Anterior cingulate cortex (tissue), 58 donors: ENCODE measurements at places on chromosomes 13 and 19.

GRCh38 chr13:32504263-32504662 is 34.3 kb downstream of the N4BP2L2 start:
- DNase-seq = no peak

GRCh38 chr19:1027650-1028061 is 1.2 kb downstream of the CNN2 start:
- DNase-seq = no peak

DNA sequence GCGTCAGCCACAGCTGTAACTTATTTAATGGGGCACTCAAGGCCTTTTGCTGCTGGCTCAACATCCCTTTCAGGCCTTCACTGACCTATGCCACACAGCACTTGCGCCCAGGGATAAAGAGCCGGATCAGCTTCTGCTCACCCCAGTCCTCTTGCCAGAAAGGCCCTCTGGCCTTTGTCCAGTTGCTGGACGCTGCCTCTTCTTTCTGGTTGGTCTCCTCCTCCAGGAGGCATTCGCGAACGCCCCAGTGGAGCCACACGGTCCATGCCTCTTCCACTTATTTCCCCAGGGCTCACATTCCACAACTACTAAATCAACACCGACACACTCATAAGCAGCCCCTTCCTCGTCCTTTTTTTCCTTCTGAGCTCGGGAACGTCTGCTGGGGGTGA is 3.7 kb upstream of the ZNF329 start:
- DNase-seq = peak; percentile 16

DNA sequence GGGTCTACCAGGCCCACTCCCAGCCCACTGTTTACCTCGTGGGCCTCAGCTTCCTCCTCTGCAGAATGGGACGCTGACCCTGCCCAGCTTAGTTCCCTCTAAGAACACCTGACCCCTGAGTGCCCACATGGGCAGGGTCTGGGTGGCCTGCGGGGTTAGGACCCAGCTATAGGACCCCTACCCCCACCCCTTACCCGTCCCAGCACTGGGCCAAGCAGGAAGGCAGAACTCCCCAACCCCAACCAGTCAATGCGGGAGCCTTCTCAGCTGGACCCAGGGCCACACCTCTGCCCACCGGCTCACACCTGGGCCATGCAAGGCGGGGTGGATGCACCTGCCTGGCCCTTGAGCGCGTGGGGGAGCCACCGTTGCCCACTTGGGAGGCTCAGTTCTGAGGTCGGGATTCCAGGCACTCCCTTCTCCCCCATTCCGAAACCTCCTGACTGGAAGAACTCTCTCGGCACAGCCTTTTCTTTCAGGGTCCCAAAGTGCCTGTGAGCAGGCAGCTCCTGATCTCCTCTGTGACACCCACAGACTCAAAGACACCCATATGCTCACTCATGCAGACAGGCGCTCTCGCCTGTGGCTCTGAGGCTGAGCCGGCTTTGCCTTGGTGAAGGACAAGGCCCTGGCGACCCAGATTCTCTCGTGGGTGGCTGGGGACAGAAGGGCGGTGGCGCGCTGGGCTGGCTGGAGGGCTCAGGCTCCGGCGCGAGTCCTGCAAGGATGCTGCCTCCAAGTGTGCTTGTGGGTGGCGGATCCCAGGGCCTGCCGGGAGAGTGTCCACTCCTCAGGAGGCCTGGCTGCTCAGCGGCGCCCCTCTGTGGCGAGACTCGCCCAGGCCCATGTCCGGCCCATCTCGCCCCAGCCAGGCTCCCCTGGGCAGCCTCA is 27.9 kb upstream of the PARP4 start:
- DNase-seq = no peak

DNA sequence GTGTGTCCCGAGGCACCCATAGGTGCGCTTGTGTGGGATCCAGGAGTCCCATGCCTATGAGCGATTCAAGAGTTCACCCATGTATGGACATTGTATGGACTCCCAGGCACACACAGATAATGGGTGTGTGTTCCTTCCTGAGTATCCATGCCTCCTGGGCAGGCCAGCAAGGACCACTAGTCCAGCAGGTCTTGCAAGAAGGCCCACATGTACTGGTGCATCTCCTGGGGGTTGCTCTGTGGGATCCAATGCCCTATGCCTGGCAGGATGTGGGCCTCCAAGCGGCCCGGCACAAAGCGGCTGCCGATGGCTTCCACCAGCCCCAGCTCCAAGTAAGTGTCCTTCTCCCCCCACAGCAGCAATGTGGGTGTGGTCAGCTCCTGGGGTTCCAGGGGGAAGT is 5.0 kb downstream of the EPHX3 start:
- DNase-seq = no peak

GRCh38 chr13:51839711-51840540 is 5.1 kb downstream of the TMEM272 start:
- no peak for DNase-seq

DNA sequence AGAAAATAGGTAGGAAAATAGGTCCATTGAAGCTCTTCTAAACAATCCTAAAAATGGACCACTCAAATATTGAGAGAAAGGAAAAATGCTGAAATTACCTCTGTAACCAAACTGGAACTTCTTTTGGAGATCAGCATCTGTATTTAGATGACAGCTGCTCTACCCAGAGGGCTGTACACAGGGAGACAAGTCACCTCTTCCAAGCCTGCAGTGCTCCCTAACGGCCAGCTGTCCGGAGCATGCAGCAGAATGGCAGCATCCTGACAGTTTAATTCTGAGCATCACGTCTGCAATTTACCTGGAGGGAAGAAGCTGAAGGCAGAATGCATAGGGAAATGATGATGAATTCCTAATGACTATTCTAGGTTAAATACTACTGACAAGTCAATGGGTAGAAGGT is 62.8 kb upstream of the DIAPH3 start:
- DNase-seq = no peak

- DNase-seq = no peak
Observed at GRCh38 chr19:32873247-32873959, 3.8 kb upstream of the SLC7A9 start.

DNA sequence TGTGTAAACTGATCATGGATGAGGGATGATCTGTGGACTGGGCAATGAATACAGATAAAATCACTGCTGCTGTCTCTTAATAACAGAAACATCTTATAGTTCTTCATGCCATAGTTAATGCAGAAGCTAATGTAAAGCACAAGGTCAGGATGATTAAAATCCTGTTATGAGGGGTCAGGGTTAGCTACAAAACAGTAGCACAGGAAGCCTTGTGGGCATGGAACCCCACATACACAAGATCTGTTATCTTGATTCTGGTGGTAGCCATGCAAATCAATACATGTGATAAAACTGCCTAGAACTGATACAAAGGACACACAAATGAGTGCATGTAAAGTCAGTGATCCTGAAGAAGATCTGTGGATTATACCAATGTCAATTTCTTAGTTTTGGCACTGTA is 96.4 kb downstream of the KLF12 start:
- DNase-seq = no peak

- DNase-seq = no peak
Observed at GRCh38 chr13:110126391-110126961, 180.5 kb downstream of the COL4A1 start.

DNA sequence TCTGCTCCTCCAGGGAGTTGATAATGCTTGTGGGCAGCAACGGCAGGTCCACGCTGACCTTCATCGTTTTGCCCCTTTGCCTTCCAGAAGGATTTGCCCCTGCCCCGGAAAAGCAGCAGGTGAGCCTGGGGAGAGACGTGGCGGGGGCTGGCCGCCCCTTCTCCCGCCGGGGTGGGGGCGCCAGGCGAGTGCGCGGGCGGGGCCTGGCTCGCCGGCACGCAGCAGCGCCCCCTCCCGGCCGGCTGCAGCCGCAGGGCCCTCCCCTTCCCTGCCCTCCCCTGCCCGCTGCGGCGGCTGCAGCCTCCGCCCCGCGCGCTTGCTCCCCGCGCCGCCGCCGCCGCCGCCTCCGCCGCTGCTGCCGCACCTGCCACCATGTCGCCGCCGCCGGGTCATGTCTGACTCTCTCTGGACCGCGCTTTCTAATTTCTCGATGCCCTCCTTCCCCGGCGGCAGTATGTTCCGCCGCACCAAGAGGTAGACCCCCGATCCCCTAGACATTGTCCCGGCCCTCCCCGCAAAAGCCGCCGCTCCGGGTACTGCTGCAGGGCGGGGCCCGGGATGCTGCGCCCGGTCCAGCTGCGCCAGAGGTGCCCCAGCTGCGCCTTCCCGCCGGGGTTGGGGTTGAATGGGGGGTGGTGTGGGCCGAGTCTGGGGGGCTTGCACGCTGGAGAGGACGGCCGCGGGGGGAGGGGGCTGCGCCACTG is at the start of gene MAST1:
TSS of gene MAST1 (plus strand) at position 334 of the 704 bp plus-strand sequence. CDS start at position 392, 58 bp downstream.
- DNase-seq = peak; percentile 15

DNA sequence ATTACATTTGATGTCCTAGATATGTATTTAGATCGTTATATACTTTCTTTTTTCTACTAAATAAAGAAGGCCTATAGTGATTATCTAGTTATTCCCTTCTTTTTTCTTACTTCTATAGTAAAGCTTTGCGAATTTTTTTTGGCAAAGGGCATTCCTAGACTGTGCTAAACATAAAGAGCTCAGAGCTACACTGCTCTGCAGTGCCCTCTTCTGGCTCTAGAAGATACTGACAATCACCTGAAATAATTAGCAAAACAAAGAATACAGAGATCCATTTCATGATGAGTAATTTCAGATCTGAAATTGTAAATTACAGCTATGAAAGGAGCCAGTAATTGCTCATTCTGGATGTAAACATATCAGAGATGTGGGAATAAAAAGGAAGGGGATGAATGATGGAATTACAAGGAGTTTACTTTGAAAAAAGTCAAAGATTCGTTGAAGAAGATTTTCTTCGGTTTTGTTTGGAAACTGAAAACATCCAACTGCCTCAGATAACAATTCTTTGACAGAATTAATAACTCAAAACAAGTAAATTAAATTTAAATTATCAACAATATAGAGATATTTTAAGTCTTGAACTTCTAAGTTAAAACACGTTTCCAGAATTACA is 288.5 kb downstream of the NALCN start:
- no peak for DNase-seq

GRCh38 chr19:7460562-7460966 is 28.3 kb downstream of the PEX11G start:
- no peak for DNase-seq

DNA sequence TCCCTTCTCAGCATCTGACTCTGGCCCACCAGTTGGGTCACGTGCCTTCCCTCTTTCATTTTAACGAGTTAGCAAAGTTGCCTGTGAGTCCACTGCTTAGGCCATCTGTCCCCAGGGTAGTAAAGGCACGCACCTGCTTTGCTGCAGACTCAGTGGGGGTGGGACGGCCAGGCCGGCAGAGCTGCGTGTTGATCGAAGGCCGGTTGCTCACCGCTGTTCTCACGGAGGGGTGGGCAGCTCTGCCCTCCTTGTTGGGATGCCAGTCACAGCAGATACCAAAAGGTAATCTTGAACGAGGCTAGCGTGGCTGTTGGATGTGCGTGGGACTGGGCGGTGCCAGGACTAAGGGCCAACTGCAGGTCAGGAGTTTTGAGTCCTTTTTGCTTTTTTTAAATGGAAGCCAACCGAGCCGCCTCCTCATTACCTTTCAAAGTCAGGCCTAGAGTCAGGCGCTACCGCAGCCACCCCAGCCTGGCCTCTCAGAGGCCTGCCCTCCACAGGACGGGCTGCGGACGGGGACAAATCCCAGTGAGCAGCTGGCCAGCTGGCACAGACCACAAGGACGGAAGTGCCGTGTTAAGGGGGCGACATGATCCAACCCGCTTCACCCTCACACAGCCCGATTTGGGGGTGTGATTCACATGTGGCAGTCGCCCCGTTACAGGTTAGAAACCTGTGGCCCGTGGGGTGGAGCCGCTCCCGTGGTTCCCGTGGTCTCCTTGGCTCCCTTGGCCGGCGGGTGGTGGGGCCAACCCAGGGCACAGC is 20.6 kb downstream of the ADPRHL1 start:
- DNase-seq = no peak

GRCh38 chr13:52104624-52105023 is 24.2 kb downstream of the NEK5 start:
- DNase-seq = no peak

DNA sequence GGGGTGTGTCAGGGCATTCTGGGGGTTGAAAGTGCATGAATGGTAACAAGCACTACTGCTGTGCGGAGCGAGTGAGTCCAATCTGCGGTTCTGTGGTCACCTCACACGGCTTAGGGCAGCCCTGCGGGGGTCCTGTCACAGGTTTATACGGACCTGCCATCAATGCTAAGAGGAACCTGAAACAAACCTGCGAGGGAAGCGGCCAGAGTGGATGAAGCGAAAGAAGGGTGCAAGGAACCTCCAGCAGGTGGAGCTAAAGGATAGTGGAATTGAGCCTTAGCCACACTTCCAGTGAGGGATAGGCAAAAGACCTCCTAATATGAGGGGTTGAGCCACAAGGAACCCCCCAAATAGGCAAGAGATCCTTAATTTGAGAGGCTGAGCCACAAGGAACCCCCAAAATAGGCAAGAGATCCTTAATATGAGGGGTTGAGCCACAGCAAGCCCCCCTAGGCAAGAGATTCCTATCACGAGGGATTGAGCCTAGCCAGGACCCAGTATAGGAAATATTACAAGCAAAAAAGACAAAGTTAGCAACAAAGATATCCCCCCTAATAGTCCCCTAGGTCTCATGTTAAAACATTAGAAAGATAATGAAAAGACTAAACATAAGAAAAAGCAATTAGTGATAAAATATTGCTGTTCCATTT is 6.3 kb upstream of the ZNF69 start:
- DNase-seq = no peak

- no peak for DNase-seq
Observed at GRCh38 chr13:67223024-67223423, 7.1 kb downstream of the PCDH9 start.

DNA sequence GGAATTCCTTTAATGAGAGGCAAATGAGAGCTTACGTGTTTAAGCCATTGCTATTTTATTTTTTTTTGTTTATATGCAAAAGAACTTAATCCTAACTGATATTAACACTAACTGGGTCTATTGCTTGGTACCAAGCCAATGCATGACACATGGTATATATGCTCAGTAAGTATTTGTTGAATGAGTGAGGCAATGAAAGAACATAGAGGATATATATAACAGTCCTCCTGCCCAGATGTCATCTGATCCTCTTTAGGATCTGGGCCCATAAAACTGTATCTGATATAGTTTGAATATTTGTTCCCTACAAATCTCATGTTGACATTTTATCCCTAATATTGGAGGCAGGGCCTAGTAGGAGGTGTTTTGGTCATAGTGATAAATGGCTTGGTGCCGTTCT is 13.0 kb upstream of the ALOX5AP start:
- DNase-seq = no peak

DNA sequence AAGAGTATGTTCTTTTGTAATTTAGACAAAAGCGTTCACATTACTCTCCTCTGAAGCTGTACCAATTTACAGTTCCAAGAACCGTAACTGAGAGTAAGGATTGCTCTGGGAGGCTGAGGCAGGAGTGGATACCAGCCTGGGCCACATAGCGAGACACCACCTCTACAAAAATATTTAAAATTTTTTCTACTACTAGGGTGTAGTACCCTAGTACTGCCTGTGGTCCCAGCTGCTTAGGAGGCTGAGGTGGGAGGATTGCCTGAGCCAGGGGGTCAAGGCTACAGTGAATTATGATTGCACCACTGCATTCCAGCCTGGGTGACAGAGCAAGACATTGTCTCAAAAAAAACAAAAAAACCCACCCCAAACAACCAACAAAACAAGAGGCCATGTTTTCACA is 12.1 kb upstream of the CYP2A6 start:
- DNase-seq = no peak

GRCh38 chr19:29873024-29873800 is 61.4 kb downstream of the CCNE1 start:
- DNase-seq = peak; percentile 53

- no peak for DNase-seq
Observed at GRCh38 chr13:58254943-58255342, 623.4 kb downstream of the PCDH17 start.
